ENCODE measurements at places on chromosomes 16 and 17.
A peak's percentile ranks its signal among the peaks of the same experiment; 100 is the strongest.

- DNase-seq = peak; percentile 54
Observed at GRCh38 chr17:77356690-77357201, 216.0 kb downstream of the SEC14L1 start.

- DNase-seq = no peak
Observed at GRCh38 chr16:81350306-81350615, 35.5 kb downstream of the GAN start.

- DNase-seq = peak; percentile 76
Observed at GRCh38 chr16:85238233-85238647, 126.0 kb upstream of the CIBAR2 start.

GRCh38 chr16:86824751-86825296 is 246.5 kb downstream of the FOXL1 start:
- peak; percentile 73 for DNase-seq

GRCh38 chr17:61551255-61551742 is 39.7 kb downstream of the NACA2 start:
- no peak for DNase-seq
